HS-27A (cell line): ENCODE measurements at places on chromosomes 3 and 15.

DNA sequence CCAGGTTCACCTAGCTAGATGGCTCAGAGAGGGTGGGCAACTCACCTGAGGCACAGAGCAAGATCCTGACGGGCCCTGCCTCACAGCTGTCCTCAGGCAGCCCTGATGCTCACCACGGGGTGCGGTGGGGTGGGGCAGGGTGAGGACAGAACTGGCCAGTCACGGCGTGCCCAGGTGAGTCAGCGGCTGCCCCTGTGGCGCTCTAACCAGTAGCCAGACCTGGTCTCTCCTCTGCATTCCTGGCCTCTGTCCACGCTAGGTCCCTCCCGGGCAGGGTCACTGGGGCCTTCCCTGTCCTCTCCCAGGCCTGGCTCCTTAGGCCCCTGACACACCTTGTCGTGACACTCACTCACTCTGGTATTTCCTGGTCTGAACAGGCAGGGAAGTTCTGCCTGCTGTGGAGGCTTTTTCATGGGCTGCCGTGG is 901 bp downstream of the ALS2CL start:
- DNase-seq = no peak

DNA sequence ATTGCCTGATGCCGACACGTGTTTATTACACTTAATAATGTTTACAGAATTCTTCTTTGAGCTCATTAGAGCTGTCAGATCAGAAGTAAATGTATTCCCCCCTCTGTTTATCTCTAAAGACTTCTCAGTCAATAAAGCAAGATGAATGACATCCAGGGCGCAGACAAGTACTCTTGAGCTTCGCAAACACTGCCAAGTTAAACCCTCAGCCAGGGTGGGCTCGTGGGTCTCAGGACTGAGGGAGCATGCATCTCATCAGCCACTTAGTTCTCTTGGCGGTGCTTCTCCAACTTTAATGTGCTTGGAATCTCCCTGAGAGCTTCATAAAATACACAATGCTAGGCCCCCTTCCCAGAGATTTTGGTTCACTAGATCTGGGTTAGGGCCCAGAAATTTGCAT is 333.9 kb upstream of the THRB start:
- DNase-seq = no peak

- DNase-seq = no peak
These were observed 23.0 kb upstream of the ANP32A start for GRCh38 chr15:68843425-68844311.

DNA sequence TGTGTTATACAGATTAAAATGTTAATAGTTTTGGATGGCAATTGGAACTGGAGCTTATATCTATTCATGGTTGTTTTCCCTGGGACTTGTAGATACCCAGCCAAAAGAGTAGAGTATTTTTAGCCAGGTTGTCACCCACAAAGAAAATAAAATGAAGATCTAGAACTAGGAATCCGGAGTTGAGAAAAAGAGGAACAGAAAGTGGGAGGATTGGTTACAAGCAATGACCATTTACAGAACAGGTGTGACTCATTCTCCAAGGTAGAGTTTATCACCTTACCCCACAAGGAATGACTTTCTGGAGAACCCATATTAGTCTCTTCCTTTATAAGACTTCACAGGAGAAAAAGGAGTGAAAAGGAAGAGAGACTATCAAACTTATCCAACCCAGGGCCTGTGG is 99.8 kb downstream of the TMEM108 start:
- no peak for DNase-seq

DNA sequence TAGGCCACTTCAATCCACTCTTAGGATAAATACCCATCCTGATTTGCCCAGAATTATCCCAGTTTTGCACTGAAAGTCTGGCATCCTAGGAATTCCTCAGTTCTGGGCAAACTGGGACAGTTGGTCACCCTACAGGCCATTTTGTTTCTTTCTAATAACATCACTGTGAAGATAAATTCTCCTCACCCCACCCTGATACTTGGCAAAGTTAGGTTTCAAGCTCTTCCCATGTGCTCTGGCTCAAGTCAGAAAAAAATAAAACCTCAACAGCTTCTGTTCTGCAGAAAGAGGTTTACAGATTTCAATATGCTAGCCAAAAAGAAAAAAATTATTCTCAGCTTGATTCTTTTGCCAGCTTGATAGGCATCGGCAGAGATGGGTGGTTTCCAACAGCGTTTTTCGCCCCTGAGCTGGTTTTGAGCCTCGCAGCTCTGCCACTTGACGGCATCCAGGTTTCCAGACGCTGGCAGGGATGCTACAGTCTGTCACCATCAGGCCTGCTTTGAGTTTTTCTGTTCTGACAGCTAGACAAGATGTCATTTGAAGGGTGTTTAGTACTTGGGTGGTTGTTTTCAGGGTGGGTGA is 171.4 kb downstream of the SSR3 start:
- no peak for DNase-seq

DNA sequence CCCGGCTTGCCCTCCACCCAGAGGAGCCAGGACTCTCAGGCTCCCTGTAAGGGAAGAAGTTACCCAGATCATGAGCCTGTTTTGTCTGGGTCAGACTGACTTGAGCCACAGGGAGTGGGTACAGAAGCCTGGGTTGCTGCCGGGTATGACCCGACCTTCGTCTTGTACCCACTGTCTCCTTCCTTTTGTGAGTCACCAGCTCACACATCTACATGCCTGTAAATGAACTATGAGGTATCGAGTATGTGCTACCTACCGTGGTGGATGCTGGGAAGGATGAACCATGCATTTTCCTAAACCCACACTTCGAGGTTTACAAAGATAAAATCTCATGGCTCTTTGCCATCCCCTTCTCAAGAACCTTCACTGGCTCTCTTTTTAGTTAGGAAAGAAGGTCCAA is 56.9 kb downstream of the CACNA1D start:
- no peak for DNase-seq

GRCh38 chr3:63656786-63657185 is 4.3 kb downstream of the SNTN start:
- peak; percentile 82 for DNase-seq

- DNase-seq = no peak
These were observed 21.0 kb downstream of the TMEM43 start for GRCh38 chr3:14145670-14146380.

GRCh38 chr15:93372865-93373223 is 283.8 kb upstream of the RGMA start:
- DNase-seq = no peak

DNA sequence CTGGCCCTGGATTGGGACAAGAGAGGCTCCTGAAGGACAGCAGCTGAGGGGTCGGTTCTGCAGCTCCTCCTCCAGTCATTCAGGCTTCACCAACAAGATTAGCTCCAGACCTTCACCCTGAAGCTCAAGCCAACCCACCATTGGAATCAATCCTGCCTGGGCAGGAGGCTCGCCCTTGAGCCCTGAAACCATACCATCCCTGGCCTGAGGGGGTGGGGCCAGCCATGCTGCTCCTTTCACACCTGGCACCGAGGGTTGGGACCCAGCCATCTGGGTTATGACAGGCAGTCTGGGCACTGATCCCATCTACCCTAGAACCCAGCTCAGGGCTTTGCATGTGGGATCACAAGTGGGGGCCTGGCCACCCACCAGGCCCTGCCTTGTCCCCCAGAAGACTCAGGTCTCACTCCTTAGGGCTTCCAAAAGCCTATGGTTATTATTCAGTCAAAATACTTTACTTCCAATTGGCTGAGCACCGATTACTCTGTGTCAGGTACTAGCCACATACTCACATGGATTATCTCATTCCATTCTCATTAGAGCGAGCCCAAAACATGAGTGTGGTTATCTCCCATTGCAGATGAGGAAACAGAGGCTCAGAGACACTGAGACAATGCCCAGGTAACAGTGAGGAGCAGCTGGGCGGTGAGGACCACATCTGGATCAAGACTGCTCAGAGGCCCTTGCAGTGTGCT is 3.1 kb downstream of the ABHD14B start:
- no peak for DNase-seq

- DNase-seq = no peak
These were observed 497 bp upstream of the CLASP2 start for GRCh38 chr3:33718595-33718907.

DNA sequence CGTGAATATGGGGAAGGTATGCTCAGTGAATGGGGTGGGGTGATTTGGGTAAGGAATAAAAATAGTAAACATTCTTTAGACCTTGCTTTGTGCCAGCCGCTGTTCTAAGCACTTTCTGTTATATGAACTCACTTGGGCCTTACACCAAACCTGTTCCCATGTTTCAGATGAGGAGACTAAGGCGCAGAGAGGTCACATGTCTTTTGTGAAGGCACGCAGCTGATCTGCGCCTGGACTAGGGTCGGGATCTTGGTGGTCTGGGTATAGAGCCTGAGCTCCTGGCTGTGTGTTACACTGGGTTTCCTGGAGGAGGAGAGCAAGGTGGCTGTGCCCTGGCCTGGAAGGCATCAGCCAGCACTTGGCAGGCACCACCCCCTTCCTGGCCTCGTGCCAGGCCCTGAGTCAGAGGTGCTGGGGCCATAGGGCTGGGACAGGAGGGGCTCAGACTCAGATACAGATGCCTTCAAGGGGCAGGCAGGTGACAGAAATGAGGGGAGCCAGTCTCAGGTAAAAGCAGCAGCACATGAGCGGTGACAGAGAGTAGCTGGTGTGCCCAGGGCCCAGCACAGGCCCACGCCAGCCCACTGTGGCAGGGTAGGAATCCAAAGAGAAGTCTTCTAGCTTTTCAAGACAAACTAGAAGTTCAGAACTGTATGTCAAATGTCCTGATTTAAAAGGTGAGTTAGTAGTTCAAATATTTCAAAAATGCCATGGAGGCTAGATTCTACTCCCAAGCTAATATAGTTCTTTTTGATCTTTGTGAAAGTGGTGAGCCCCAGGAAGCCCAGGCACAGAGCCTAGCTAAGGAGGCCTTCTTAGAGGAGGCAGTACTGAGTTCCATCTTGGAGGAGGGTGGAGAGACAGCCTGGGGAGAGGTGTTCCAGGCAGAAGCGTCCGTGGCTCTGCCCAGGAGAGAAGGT is 83.1 kb downstream of the DNAJB8 start:
- DNase-seq = peak; percentile 59

- DNase-seq = no peak
These were observed 105.5 kb downstream of the IQSEC1 start for GRCh38 chr3:12967606-12968351.

DNA sequence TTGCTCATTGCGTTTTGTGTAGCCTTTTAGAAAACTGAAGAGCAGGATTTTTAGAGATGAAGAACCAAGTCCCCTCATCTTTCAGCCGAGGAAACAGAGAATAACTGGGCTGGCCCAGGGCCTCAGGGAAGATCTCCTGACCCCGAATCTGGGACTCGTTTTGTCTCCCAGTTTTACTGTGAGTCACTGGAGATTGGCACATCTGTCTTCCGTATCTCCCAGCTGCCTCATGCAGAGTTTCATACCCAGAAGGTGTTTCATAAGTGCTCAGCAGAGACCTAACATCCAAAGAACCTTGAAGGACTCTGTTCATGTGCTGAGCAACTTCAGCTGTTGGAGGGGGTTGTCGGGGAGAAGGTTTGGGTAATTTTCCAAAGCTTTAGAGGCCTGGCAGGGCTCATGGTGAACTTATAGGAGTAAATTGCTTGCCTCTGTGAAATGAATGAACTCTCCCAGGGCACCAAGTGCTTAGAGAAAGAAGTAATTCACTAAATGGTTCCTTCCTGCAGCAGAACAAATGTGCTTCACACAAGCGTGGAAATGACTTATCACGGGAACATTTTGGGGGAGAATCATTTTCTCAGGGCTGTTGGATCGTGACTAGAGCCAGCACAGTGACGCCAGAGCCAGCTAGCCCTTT is 121.4 kb downstream of the FAM43A start:
- no peak for DNase-seq

GRCh38 chr3:183518491-183519251 is 36.8 kb downstream of the KLHL6 start:
- no peak for DNase-seq

DNA sequence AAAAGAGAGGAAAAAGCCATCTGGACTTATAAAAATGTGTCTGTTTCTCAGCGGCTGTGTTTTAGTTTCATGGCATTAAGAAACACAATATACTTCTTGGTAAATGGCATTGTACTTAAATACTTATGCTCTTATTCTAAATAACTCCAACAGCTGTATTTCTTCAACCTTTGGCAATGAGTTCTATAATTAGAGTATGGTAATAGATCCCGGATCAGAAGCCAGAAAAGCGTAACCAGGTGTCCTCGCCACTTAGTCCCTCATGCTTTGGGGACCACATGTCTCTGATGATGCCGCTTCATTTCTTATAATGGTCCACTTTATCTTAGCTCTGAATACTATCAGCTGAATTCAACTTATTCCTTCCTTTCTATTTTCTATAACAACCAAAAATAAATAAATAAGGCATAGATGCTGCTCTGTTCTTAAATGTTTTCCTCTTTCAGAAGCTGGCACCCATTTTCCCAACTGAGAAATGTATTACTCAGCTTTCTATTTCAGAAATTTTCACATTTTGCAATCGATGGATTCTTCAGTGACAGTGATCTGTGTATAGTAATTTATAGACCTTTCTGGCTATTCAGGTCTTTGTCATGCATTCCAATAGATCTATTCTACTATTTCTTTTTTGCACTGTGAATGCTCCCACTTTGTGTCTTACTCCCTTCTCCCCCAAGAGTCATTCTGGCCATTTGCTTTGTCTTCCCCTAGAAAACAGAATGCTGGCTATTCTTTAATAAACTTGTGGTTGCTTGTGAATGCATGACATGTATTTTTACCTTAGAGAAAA is 87.6 kb upstream of the KBTBD8 start:
- no peak for DNase-seq

- no peak for DNase-seq
These were observed 45.2 kb downstream of the CMC1 start for GRCh38 chr3:28286595-28286994.

DNA sequence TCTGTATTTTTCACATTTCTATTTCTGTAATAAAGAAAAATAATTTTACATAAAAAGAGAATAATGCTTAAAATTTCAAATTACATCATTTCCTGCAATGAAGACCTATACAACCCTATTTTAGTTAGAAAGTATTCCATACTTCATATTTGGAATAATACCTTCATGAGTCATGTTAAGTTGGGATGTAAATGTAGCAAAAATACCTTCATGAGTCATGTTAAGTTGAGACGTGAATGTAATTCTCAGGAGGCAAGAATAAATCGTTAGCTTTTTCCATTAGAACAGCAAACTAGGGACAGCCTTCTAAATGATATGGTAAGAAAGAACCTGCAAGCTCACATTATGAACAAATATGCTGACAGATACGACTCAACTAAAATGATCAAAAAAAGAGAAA is 91.9 kb downstream of the NAALADL2 start:
- DNase-seq = no peak

DNA sequence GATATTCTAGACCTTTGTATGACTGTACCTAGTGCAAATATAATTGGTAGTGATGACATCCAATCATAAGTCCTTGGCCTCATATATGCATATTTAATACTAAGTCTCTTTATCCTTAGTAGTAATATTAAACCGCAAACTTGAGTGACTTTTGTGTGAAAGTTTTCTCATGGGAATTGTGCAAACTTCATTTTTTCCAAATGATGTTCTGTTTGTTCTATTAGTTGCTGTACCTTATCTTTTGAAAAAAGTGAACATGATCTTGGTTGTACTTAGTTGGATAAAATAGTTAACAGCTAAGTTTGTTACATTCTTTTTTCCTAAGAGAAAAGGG is 43.2 kb downstream of the TMEM45A start:
- DNase-seq = no peak
